ENCODE measurements at places on chromosomes 6 and 20. TPM values are rescaled to one million over a fixed set of nuclear protein-coding genes. Genes with fewer than 3 reads are reported as not detected.

NHSL1 gene
- total RNA-seq, result 49.2 TPM

TMEM217 gene
- 0.46 TPM for total RNA-seq

CLVS2 gene
- total RNA-seq, result 0.42 TPM

RHAG gene
- total RNA-seq, result not detected

TBX18 gene
- 7.0 TPM for total RNA-seq

FAM50B gene
- total RNA-seq, result 11.4 TPM

PCK1 gene
- total RNA-seq, result 2.8 TPM

VGLL2 gene
- total RNA-seq, result not detected

PRDM13 gene
- total RNA-seq, result 0.10 TPM

DNAH8 gene
- total RNA-seq, result 0.19 TPM

TRIM31 gene
- not detected for total RNA-seq

RAB44 gene
- total RNA-seq, result 0.23 TPM

SPATA2 gene
- total RNA-seq, result 6.5 TPM

PSMB9 gene
- total RNA-seq, result 28.0 TPM

IPCEF1 gene
- total RNA-seq, result 1.7 TPM

CBLN4 gene
- not detected for total RNA-seq

RIMS1 gene
- 1.9 TPM for total RNA-seq

DEFB115 gene
- total RNA-seq, result not detected

OR2B2 gene
- total RNA-seq, result not detected

DDO gene
- total RNA-seq, result not detected

DZANK1 gene
- total RNA-seq, result 6.1 TPM

GCNT2 gene
- 12.0 TPM for total RNA-seq

SFTA2 gene
- total RNA-seq, result not detected

FOXA2 gene
- not detected for total RNA-seq

Data from lower leg skin (tissue), 4 donors.